ENCODE measurements at places on chromosomes 1 and 21.

- no peak for DNase-seq
Observed at GRCh38 chr1:168428063-168428731, 115.6 kb downstream of the XCL2 start.

DNA sequence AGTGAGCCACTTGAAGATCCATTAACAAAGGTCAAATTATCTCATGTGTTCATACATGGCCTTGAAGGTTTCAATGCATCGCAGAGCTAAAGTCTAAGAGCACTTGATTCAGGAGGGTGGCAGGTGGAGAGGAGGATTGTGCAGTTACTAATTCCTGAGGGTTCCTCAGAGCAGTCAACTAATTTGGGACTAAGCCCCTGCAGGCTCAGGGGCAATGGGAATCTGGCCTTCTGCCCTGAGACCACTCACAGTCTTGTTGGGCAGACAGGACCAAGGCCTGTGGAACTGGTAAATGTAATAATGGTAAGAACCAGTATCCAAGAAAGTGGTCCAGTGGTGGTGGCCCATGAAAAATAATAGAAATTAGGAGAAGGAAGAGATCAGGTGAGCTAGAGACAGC is 127.4 kb upstream of the HMGB4 start:
- DNase-seq: no peak

DNA sequence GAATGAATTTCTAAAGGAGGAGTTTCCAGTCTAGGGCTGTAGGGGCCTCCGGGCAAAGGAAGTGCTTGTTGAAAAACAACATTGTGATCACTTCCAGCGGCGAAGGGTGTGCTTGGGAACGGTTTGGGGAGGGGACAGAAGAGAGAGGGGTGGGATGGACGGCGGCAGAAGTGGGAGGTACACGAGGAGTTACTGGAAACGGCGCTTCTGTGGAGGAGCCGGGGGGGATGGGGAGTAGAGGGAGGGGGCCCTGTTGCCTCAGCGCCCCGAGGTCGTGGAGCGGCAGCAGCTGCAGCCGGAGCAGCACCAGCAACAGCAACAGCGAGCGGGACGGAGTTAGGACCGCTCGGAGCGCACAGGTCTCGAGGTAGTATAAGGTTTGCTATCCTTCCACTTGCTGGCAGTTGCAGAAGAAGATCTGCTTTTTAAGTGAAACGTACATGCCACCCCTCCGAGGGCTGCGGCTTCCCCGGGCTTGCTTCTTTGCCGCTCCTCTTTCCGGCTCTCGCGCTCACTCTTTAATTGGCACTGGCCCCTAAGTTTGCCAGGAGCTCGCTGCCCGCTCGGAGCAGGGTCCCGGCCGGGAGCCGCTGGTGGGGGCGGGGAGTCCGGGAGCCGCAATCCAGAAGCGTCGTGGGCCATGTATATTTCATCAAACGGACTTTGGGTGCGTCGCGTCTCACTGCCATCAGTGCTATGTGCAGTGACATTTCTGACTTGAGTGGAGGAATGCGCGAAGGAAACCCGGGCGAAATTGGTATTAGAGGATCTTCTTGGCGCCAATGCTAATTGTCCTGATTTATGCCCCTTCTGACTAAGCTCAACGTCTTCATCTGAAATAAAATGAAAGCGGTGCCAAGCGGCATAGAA is 771 bp upstream of the NTNG1 start:
- DNase-seq: no peak

GRCh38 chr1:93814059-93814794 is 64.8 kb downstream of the DNTTIP2 start:
- DNase-seq: peak; percentile 12
